ENCODE measurements at places on chromosomes 6 and 20. TPM values are rescaled to one million over a fixed set of nuclear protein-coding genes. Genes with fewer than 3 reads are reported as not detected.
A peak's percentile ranks its signal among the peaks of the same experiment; 100 is the strongest.

GRCh38 chr6:41587131-41587879 is 41.1 kb downstream of the FOXP4 start:
- no peak overlapping the region for H3K4me3 ChIP-seq
- peaks cover 19% of the 10 kb centered on the region for H3K36me3 ChIP-seq
- no peak overlapping the region for H3K27ac ChIP-seq
- H3K4me1 ChIP-seq = peaks cover 33% of the 10 kb centered on the region
- DNase-seq = no peak
- H3K27me3 ChIP-seq = no peaks in the 10 kb centered on the region

DNA sequence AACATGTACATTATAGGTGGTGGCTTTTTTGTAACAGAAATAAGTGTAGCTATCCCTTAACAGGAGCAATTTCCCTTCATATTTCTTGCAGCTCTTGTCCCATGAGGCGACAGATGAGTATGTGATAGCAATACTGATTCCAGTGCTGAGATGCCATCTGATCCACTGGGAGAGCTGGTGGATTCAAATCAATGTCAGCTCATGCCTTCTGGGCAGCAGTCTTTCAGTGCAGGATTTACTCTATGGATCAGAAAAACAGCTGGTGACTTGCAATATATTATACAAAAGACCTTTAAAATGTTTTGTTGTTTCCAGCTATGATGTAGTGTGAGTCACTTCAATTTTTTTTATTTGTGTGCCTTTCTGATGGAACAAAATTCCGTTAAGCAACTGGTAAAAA is 259.9 kb upstream of the SASH1 start:
- DNase-seq = no peak
- no peak overlapping the region for H3K4me3 ChIP-seq
- H3K27me3 ChIP-seq = no peaks in the 10 kb centered on the region

- no peak overlapping the region for H3K27ac ChIP-seq
- H3K4me1 ChIP-seq = peaks cover 6% of the 10 kb centered on the region
- no peak overlapping the region for H3K4me3 ChIP-seq
- no peaks in the 10 kb centered on the region for H3K27me3 ChIP-seq
Measured at GRCh38 chr20:54014293-54014926, 56.0 kb downstream of the BCAS1 start.

DNA sequence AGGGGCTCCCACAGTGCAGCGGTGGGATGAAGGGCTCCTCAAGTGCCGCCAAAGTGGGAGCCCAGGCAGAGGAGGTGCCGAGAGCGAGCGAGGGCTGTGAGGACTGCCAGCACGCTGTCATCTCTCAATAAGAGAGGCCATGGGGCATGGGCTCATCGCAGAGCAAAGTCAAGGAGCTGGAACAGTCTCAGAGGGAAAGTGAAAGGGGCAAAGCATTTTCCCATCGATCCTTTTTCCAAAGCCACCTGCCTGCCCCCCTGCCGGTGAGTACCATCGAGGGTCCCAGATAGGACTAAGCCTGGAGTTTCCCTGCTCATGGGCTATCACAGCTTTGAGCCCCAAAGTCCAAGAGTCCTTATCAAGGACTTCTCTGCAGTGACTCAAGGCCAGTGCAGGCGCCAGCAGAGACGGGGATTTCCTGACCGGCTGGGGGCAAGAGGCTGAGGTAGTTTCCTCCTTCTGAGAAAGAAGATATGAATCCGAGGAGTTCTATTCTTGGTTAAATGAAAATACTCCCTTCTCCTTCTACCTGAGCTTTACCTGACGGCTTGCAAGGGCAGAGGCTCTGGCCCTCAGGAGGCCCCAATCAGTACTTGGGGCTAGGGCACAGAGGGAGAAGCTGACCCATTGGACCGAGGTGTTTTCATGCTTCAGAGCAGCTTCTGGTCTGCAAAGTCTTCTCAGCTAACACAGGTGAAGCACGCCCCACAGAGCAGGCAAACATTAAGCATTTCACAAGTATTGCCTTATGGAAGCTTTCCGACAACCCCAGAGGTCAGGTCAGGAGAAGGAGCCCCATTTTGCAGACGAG is 22.6 kb downstream of the ETV7 start:
- no peak overlapping the region for H3K4me3 ChIP-seq
- H3K27ac ChIP-seq = no peak overlapping the region
- peaks cover 6% of the 10 kb centered on the region for H3K27me3 ChIP-seq

GRCh38 chr6:117498159-117498558 is 15.7 kb downstream of the DCBLD1 start:
- no peak overlapping the region for H3K4me3 ChIP-seq
- H3K27me3 ChIP-seq = no peaks in the 10 kb centered on the region
- no peak overlapping the region for H3K27ac ChIP-seq
- peaks cover 29% of the 10 kb centered on the region for H3K4me1 ChIP-seq

DNA sequence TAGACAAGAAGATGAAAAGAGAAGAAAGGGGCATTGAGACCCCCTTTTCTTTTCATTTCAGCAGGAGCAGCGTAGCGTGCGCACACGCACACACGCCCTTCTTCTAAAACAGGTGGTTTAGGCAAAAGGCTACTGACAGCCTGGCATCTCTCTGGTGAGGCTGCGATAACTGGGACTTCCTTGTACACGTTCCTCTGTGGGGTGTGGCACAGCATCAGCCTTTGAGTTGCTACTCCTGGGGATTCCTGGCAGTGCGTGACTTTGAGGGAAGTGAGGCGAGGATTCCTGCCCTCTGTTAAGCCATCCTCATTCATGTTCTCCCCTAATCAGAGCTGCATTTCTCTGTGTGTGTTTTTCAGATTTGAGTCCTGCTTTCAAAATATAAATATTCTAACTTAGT is 94.7 kb downstream of the TMEM170B start:
- no peak for DNase-seq
- H3K36me3 ChIP-seq = no peaks in the 10 kb centered on the region
- H3K27me3 ChIP-seq = no peaks in the 10 kb centered on the region
- H3K27ac ChIP-seq = no peak overlapping the region

- H3K36me3 ChIP-seq = no peaks in the 10 kb centered on the region
- H3K4me3 ChIP-seq = no peak overlapping the region
- no peaks in the 10 kb centered on the region for H3K27me3 ChIP-seq
- DNase-seq = no peak
- no peaks in the 10 kb centered on the region for H3K4me1 ChIP-seq
Measured at GRCh38 chr6:168050225-168050880, 28.7 kb downstream of the FRMD1 start.

DNA sequence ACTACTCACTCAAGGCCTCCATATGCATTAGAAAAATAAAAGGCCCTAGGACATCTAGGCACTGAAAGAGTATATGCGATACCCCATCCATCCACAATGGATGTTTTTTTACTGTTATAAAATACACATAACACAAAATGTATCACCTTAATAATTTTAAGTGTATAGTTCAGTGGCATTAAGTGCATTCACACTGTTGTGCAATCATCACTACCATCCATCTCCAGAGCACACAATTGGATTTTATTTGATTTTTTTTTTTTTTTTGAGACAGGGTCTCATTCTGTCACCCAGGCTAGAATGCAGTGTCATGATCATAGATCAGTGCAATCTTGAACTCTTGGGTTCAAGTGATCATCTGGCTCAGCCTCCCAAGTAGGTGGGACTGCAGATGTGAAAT is 2.8 kb downstream of the MDC1 start:
- H3K27me3 ChIP-seq = no peaks in the 10 kb centered on the region
- peaks cover 31% of the 10 kb centered on the region for H3K36me3 ChIP-seq
- no peak overlapping the region for H3K4me3 ChIP-seq
- no peak for DNase-seq

- no peak overlapping the region for H3K27ac ChIP-seq
- H3K27me3 ChIP-seq = no peaks in the 10 kb centered on the region
- H3K4me1 ChIP-seq = peaks cover 7% of the 10 kb centered on the region
- no peak overlapping the region for H3K4me3 ChIP-seq
Measured at GRCh38 chr6:97437087-97437486, 154.1 kb upstream of the MMS22L start.

- no peak overlapping the region for H3K27ac ChIP-seq
- peak overlapping the region; percentile 31 for H3K4me3 ChIP-seq
- H3K36me3 ChIP-seq = no peaks in the 10 kb centered on the region
- H3K4me1 ChIP-seq = peaks cover 9% of the 10 kb centered on the region
- H3K27me3 ChIP-seq = peaks cover 46% of the 10 kb centered on the region
- DNase-seq = no peak
Measured at GRCh38 chr6:48067148-48067712, 43.8 kb downstream of the PTCHD4 start.

DNA sequence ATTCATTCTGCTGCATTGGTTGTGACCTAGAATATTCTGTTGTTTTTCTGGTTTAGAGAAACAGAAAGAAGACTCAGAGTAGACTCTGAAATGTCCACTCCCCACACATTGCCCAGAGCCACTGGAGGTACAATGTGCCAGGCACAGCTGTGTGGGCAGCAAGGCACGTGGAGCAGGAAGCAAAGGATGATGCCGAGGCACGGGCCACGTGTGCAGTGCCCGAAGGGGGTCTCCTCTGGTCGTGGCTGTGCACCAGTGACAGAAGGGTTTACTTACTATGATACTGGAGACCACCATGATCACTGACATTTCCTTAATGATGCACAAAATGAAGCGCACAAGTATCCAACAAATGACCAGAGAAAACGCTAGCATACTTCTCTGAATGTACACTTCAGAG is 488.9 kb downstream of the PRKN start:
- no peak for DNase-seq
- no peak overlapping the region for H3K27ac ChIP-seq
- no peak overlapping the region for H3K4me3 ChIP-seq
- peaks cover 6% of the 10 kb centered on the region for H3K4me1 ChIP-seq
- no peaks in the 10 kb centered on the region for H3K36me3 ChIP-seq

DNA sequence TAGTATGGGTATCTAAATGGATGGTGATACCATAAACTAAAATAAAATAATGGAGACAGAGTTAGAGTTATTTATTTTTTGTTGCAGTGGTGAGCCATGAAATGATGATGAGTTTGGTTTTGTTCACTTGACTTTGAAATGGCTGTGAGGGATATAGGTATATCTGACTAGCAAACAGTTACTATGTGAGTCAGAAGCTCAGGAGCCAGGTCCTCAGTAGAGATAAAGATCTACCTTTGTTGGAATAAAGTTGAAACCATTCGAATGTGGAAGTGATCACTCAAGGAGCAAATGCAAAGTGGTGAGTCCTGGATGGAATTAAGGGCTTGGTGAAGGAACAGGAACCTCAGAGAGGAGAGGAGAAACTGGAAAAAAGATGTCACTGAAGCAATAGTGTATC is 86.0 kb upstream of the TPD52L1 start:
- no peak for DNase-seq
- H3K4me3 ChIP-seq = no peak overlapping the region
- H3K27ac ChIP-seq = no peak overlapping the region
- no peaks in the 10 kb centered on the region for H3K27me3 ChIP-seq

DNA sequence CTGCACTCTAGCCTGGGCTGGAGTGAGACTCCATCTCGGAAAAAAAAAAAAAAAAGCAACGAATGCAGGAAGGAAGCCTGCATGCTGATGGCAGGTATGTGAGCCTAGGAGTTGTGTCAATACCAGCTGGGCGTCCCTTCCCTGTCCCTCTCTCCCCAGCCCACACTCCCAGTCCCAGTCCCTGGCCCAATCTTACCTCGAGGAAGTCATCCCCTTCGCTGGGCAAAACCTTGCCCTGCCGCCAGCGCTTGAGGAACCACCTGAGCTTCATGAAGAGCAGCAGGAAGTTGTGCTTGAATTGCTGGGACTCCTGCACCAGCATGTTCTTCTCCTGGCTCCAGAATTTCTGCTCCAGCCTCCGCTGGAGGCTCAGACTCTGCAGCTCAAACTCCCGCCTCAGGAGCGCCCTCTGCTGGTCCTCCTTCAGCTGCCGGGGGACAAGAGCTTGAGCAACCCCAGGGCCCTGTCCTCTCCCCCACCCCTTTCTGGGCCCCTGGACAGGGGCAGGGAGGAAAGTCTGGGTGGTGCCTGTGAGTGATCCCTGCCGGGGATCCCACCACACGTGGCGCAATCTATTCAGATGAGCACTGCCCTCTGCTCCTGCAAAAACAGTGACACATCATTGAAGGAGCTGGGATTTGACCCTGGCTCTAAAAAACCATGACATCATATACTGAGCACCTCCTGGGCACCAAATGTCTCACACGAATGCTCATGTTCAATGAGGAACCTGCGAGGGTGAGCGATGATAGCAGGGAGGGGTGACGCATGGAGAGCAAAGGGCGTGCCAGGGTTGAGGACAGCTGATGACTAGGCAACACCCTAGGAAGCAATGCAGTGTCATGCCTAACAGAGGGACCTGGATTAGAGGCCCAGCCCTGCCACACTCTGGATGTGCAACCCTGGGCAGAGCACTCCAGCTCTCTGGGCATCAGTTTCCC is 35.0 kb upstream of the DSN1 start:
- no peak overlapping the region for H3K4me3 ChIP-seq
- no peak for DNase-seq
- no peaks in the 10 kb centered on the region for H3K27me3 ChIP-seq
- no peak overlapping the region for H3K27ac ChIP-seq
- peaks cover 9% of the 10 kb centered on the region for H3K36me3 ChIP-seq

GRCh38 chr6:163573503-163574179 is 159.1 kb downstream of the QKI start:
- peaks cover 19% of the 10 kb centered on the region for H3K4me1 ChIP-seq
- no peak for DNase-seq
- peaks cover 21% of the 10 kb centered on the region for H3K36me3 ChIP-seq
- H3K27ac ChIP-seq = peak overlapping the region; percentile 67
- no peaks in the 10 kb centered on the region for H3K27me3 ChIP-seq

DNA sequence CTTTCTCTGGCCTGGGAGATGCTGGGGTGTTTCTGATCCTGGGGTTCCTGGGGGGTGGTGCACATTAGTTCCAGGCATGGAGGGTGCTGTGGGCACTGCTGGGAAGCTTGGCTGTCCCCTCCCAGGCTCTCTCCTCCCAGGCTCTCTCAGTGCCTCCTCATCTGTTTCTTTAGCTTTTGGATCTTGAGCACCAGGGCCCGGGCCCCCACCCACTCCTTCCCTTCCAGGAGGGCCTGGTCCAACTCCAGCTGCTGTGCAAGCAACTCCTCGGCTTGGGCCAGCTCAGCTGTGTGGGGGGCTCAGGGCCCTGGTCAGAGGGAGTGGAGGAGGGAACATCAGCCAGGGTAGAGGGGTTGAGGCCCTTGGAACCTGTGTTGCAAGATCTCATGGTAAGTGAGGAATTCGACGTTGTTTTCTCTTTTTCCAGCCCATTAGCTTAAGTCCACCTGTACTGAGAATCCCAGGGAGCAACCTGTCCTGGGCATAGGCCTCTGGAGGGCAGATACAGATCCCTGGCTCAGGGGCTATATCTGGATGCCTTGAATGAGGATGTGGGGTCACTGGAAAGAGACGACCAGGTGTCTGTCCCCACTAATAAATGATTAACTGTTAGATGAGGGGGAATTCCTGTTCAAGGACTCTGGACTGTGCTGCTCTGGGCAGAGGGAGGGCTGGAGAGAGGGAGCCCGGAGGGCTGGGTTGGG is 34.5 kb upstream of the HLA-A start:
- H3K4me1 ChIP-seq = no peaks in the 10 kb centered on the region
- peaks cover 56% of the 10 kb centered on the region for H3K27me3 ChIP-seq
- no peak for DNase-seq

FOXQ1 gene
- 2.0 TPM for total RNA-seq

CSTF1 gene
- total RNA-seq = 43.5 TPM

IYD gene
- 0.38 TPM for total RNA-seq

LBP gene
- not detected for total RNA-seq

SLC26A8 gene
- not detected for total RNA-seq

ZNF311 gene
- total RNA-seq = 0.91 TPM

TLDC2 gene
- 0.34 TPM for total RNA-seq

OR2H2 gene
- not detected for total RNA-seq

SNX21 gene
- total RNA-seq = 13.1 TPM
